ENCODE measurements at places on chromosomes 3 and 15.

GRCh38 chr3:30664884-30665283 is 58.5 kb downstream of the TGFBR2 start:
- no peak for DNase-seq

GRCh38 chr3:89198591-89198990 is 91.2 kb downstream of the EPHA3 start:
- no peak for DNase-seq

GRCh38 chr15:80573606-80574005 is 121.5 kb upstream of the ABHD17C start:
- no peak for DNase-seq

GRCh38 chr3:33921608-33922007 is 123.2 kb downstream of the PDCD6IP start:
- no peak for DNase-seq

GRCh38 chr3:153437666-153438065 is 275.6 kb downstream of the RAP2B start:
- no peak for DNase-seq

DNA sequence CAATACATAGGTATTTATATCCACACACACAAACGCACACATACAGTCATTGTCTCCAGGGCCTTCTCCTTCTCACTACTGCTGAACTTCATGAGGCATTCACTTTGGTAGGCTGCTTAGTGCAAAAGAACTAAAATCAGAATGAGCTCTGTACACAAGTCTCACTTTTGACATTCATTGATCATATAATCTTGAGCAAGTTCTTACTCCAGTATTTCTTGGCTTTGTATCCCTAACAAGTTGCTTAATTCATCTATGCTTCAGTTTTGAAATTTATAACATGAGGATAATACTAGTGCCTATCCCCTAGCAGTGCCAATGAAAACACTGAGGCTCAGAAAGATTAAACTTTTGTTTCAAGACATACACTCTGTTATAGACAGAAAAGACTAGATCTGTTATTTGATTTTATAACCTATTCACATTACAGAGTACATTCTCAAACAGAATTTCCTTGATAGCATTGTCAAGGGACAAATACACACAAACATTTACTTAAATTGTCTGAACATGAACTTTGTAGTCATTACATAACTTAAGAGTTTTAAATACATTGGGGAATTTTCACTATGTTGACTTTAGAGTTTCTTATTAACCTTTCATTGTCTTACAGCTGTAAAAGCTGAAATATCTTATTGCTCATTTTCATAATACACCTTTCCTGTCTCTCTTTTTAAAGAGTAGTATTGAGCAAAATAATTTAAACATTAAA is 55.0 kb upstream of the SI start:
- DNase-seq = no peak

GRCh38 chr3:81962396-81962795 is 201.0 kb upstream of the GBE1 start:
- no peak for DNase-seq

DNA sequence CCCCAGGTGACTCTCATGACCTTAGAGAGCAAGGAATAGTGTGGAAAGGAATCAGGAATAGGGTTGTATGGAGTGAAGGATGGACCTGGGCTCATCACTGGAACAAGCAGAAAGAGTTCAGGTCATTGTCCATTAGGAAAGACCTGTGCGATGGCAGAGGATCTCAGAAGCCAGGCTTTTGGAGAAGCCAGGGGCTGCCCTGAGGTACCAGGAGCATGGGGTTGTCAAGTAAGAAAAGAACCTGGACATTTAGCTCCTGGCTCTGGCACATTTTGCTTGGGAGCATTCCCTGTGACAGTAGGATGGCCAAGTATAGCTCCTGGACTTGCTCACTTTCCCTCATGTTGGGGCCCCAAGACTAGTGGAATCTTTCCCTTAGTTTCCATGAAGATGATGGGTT is 52.9 kb upstream of the MANF start:
- DNase-seq = no peak

DNA sequence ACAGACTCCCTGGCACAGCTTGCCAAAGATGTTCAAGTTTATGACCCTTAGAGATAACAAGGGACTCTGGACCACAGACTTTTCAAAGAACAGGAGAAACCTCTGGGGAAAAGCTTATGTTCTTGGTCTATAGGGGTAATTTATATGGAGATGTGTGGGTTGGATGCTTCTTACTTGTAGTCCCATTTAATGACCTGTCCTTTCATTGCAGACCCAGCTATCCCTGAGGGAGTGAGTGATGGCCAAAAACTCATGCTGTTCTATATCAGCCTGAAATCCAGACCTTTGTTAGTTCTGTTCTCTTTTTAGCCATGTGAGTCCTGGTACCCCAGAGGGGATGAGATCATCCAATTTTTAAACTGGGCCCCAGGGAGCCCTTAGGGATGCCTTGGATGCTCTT is 43.7 kb upstream of the MRPL3 start:
- DNase-seq = no peak

DNA sequence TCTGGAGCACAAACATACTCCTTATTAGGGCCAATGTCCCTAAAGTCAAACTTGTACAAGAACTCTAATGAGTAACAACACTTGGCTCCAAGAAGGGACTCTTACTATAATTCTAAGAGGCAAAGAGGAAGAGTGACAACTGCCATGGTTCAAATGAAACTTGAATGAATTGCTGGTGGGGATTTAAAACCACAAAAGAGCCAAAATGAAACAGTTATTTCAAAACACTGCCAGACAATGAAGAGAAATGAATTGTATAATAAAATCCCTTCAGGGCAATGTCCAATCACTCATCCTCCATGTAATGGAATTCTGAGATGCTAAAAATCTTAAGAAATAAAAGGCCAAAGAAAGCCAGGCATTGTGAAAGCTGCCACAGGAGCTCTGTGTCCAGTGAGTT is 14.2 kb downstream of the THRB start:
- no peak for DNase-seq

DNA sequence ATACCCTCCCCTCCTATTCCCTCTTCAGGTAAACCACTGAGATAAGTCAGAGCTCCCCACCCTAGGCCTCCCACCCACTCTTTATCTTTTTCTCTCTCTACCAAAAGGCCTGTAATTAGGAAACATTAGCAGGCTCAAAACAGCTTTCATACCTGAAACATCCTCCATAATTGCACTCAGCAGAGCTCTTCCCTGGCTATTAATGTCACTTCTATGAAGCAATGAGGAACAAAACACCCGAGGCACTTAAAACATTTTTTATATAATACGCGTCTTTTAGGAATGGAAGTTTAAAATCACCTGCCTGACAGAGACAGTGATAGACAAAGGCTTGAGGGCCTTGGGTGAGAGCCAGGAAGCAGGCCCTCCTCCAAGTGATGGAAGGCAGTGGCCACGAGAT is 138.9 kb downstream of the EPHB1 start:
- no peak for DNase-seq

- DNase-seq = no peak
Observed at GRCh38 chr15:82137261-82137660, 91.4 kb upstream of the MEX3B start.

GRCh38 chr15:65189102-65189740 is 4.1 kb upstream of the CLPX start:
- DNase-seq = no peak

- DNase-seq = no peak
Observed at GRCh38 chr3:51718547-51719409, 11.9 kb downstream of the GRM2 start.

DNA sequence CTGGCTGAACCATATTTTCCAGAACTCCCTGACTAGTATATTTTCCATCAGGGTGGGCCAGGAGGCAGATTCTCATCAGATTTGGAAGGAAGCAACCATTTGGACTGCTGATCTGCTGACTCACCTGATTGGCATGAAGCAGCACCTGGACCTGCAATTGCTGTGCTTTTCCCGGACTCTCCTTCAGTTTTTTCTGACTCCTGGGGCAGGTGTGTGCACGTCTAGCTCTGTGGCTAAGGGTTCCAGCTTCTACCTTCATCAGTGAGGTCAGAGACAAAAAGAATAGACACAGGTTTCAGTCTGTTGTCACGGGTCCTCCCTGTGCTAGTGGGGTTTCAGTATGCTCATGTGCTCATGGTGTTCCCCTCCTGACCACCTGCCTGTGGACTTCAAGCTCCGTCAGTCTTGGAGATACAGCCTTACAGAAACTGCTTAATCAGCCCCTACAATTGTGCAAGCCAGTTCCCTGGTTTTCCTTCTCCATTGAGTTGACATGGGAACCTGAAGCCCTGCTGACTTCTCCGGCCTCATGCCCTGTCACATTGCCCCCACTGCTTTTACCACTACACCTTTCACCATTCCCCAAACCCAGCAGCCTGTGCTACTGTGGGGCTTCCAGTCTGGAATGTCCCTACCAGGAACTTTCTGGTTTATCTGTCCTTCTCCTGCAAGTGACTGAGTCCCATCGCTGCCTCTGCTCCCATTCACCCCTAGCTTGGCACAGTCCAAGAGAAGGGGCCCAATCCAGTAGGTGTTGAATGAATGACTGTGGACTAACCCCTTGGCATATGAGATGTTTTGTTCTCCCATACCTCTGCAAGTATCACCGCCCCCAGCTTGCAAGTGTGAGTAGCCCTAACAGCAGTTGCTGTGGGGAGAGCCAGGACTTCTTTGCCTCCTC is 31.7 kb downstream of the HMCES start:
- DNase-seq = no peak

GRCh38 chr15:29120593-29121368 is 148.8 kb downstream of the NSMCE3 start:
- DNase-seq = no peak

DNA sequence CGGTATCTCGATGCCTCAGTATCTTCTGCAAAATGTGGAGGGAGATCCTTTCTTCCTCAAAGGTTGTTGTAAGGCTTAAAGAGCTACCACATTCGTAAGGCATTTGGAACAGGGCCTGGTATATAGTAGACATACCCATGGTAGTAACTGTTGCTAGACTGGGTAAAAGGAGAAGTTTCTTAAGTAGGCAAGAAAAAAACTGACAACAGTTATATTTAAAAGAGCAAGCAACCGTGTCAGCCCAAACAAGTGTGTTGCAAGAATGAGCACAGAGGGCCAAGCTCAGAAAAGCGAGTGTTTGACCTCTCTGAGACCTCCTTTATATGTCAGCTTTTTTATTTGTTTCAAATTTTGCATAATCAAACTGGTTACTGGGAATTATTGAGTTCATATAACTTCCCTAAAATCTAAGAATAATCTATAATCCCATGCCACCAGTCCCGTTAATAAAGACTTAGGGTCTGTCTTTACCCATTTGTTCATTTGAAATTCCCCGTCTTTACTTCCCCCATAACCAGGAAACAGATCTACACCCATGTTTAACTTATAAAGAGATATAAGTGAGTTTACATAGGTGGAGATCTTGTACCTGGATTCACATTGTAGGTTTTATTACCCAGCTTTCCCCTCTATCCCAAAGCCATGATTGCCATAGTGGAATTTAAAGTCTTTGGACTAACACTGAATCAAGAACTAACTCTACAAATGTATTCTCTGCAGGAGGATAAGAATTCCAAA is 7.3 kb downstream of the B3GNT5 start:
- no peak for DNase-seq

DNA sequence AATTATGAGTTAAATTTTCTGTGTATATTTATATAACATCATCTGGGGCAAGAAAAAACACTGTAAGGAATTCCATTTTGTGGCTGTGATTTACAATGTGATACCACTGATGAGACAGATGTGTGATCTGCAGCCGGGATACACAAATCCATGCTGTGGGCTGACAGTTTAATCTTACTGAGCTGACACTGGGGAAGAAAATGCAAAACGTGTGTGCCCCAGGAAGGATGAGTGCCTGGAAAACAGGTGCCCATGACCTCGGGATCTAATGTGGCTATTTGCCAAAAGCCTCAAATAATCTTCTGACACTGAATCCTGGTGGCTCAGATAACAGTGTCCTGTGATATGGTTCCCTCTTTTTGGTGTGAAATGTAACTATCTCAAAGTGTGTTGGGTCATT is 10.5 kb downstream of the MYRIP start:
- DNase-seq = no peak

DNA sequence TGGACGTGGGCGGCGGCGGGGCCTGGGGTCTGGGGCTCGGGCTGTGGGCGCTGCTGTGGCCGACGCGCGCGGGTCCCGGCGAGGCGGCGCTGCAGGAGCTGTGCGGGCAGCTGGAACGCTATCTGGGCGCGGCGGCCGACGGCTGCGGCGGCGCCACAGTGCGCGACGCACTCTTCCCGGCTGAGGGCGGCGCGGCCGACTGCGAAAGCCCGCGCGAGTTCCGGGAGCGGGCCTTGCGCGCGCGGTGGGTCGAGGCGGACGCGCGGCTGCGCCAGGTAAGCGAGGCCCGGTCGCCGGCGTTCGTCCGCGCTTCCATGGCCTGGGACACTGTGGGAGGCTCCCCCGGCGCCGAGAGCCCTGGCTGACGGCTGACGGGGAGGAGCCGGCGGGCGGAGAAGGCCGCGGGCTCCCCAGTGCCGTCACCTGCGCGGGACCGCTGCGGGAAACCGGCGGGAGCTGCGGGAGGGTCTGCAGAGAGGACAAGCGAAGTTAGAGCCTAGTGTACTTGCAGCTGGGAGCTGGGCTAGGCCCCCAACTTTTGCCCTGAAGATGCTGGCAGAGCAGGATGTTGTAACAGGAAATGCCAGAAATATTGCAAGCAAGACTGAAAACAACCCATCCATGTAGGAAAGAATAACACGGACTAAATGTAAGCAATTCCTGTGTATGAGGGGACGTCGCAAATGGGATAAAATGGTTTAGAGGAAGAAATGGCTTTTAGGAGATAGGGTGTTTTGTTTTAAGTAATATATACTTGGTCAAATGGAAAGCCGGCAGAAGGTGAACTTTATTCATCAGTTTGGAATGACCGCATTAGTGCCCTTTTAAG is 847 bp downstream of the WHAMM start:
- peak; percentile 59 for DNase-seq

DNA sequence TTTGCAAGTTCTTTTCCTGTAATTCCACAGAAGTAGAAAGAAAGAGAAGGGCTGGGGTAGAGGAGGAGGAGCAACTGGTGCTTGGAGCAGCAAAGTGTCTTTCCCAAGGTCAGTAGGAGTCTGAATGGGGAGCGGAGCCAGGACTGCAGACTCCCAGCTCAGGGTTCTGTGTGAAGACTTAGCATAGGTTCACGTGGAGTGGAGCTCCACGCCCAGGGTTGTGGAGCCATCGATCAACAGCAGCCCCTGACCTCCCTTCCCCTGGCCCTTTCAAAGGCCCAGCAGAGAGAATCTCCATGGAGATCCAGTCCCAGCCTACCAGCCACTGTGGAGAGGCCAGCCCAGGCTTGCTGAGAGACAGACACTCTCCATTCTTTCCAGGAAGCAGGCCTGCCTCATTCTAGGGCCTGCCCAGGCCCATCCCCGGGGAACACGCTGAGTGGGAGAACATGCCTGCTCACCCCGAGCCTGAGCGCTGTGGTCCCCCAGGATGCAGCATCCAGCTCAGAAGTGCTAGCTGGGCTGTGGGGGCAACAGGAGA is 62.1 kb downstream of the CORO2B start:
- DNase-seq = no peak

DNA sequence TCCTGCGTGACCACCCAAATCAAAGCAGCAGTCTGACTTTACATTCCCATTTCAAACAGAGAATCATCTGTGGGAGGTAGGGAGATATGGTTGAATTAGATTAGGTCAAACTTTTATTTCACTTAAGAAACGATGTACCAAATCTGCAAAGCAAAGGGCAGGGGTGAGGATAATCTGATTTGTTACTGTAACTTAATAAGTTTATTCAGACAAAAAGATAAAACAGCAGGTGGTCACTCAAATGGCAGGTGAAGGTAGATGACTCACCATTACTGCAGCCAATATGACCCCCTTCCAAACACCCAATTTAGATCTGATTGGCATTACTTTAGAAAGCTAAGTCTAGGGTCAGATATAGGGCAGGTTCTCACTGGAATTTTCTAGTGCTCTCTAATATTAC is 651.0 kb upstream of the NAALADL2 start:
- no peak for DNase-seq
